ENCODE measurements at places on chromosomes 16 and 17.
A peak's percentile ranks its signal among the peaks of the same experiment; 100 is the strongest.

DNA sequence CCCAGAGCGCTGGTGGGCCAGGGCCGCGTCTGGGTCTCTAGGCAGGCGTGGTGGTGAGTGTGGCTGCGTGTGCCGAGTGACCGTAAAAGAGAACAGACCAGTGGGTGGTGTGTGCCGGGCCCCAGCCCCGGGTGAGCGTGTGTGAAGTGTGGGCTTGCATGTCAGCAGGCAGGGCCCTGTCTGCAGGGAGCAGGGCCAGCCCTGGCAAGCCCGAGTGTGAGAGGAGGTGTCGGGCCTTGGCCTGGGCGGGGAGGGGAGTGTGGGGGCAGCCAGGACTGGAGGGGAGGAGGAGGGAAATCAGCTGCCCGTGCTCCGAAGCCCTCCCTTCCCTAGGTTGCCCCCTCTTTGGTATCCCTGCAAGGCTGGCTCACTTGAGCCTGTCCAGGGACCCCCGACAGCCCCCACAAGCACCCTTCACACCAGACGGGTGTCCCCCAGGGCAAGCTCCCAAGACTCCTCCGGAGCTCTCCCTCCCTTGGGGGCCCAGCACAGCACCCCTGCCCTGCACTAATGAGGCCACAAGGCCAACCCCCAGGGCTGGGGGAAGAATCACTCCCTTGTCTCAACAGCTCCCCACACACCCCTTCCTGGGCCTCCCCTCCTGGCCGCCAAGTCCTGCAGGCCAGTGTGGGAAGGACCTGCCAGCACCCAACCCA lies 1.9 kb downstream of the USH1G start:
- DNase-seq, result no peak

- DNase-seq, result no peak
These were observed 23.4 kb downstream of the DCAF7 start for GRCh38 chr17:63573634-63574033.

GRCh38 chr16:85157813-85158742 lies 45.8 kb upstream of the CIBAR2 start:
- no peak for DNase-seq

DNA sequence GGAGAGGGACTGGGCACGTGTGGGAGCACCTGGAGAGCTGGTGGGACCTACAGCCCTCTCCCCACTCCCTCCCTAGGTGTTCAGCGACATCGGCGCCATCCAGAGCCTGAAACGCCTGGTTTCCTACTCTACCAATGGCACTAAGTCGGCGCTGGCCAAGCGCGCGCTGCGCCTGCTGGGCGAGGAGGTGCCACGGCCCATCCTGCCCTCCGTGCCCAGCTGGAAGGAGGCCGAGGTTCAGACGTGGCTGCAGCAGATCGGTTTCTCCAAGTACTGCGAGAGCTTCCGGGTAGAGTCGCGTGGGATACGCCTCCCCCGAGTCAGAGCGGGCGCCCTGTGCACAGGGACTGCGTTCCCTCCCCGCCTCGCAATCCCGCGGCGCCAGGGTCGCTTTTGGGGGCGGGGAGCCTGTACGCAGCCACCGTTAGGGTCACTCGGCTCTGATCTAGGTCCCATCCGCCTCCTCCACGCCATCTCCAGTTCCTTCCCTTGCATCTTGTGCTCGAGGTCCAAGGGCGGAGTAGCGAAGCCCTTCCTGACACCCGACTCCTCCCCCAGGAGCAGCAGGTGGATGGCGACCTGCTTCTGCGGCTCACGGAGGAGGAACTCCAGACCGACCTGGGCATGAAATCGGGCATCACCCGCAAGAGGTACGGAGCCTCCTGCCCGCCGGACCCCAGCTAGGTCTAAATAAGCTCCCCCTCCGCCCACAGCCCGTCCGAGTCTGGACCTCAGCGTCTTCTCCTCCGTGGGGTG lies 13.0 kb downstream of the SARM1 start:
- DNase-seq, result no peak

GRCh38 chr16:86906623-86907022 lies 328.3 kb downstream of the FOXL1 start:
- DNase-seq, result no peak

DNA sequence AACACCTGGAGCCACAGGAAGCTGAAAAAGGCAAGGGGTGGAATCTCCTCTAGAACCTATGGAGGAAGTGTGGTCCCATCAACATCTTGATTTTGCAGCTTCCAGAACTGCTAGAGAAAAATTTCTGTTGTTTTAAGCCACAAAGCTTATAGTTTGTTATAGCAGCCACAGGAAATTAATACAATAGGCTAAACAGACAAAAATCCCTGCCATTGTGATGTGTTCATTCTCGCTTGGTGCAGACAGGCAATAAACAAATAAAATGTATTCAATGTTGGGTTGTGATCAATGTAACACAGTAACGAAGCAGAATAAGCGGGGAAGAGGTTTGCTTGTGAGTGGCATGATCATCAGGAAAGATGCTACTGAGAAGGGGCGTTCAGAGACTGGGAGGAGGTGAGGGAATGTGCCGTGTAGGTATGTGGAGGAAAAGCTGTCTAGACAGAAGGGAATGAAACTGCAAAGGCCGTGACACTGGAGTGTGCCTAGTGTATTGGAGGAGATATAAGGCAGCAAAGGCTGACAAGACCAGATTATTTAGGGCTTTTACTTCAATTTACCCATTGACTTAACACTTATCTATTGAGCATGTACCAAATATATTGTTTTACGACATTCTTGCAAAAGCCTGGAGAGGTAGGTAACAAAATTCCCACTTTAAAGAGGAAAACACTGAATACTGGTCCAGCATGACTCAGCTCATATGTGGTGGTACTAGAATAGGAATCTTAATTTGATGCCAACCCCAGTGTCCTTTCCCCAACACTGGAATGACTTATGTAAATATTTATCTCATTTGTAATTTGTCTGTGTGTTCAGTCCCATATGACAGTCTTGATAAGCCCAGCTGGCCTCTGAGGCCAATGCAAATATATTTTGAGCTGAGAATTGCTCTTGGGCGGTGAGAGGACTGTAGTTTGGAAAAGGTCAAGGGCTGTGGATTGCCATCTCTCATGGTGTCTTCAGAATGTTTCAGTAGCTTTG lies 375.9 kb downstream of the CDH13 start:
- peak; percentile 39 for DNase-seq

GRCh38 chr16:69838489-69838888 lies 76.4 kb downstream of the WWP2 start:
- DNase-seq, result no peak

GRCh38 chr16:53022374-53022773 lies 30.3 kb downstream of the CHD9NB start:
- peak; percentile 56 for DNase-seq

GRCh38 chr16:67451061-67451703 lies 20.3 kb downstream of the HSD11B2 start:
- no peak for DNase-seq

- no peak for DNase-seq
These were observed 4.9 kb upstream of the LPCAT2 start for GRCh38 chr16:55503726-55504550.

GRCh38 chr16:70656712-70657263 lies 10.4 kb downstream of the IL34 start:
- no peak for DNase-seq

- DNase-seq, result no peak
These were observed 96.9 kb downstream of the KATNIP start for GRCh38 chr16:27646806-27647205.

- peak; percentile 28 for DNase-seq
These were observed 497 bp downstream of the BCL7C start for GRCh38 chr16:30893417-30893743.

DNA sequence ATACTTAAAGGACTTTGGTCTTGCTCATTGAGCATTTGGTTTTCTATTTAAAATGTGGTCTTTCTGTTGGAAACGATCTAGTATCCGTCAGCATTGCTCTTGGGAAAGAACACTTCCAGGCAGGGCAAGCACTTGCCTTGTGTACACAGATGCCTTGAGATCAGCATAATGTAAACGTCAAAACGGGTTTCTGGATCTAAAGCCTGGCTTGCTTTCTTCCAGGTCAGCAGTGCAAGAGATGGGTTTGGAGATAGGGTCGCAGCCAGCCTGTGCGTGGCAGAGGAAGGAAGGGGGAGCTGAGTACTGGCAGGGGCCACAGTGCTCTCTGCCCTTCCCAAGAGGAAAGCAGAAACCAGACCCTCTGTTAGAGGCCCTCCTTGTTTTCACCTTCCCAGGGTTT lies 175.5 kb downstream of the LGALS9B start:
- no peak for DNase-seq

- no peak for DNase-seq
These were observed 198.6 kb downstream of the AXIN2 start for GRCh38 chr17:65362826-65363225.

GRCh38 chr16:79165506-79165905 lies 435.0 kb downstream of the MAF start:
- no peak for DNase-seq

GRCh38 chr17:76543826-76544545 lies 4.1 kb downstream of the PRCD start:
- DNase-seq, result peak; percentile 53

DNA sequence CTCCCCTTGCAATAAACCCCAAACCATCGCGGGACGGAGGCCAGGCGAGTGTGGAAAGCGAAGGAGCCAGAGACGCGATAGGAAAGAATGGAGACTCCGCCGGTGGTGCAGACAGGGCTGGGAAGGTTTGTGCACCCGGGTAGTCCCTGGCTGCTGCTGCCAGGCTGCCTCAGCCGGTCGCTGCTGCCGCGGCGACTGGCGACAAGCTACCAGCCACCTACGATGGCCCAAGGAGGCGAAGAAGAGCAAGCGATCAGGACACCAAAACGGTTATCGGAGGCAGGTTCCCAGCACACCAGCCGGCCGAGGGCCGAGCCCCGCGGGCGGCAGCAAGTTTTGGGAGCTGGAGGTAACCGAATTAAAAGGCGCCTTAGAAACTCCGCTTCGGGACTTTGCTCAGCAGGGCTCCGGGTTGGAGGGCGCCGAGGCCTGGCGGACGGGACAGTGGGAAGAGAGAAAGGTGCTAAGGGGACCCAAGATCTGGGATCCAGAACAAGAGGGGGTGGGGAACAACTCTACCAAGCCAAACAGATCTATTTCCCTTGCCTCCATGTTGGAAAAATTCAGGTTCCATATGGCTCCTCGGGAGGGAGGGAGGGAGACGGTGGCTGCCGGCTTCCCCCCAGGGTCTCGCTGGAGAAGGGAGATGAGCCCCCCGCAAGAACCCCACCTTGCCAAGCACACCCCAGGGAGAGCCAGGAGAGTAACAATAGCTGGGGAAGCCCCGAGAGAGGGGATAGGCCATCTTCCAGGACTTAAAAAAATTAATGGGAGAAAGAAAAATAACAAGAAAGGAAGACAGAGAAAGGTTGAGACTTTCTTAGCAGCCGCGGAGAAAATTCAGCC lies 9.7 kb upstream of the HOXB2 start:
- DNase-seq, result no peak

DNA sequence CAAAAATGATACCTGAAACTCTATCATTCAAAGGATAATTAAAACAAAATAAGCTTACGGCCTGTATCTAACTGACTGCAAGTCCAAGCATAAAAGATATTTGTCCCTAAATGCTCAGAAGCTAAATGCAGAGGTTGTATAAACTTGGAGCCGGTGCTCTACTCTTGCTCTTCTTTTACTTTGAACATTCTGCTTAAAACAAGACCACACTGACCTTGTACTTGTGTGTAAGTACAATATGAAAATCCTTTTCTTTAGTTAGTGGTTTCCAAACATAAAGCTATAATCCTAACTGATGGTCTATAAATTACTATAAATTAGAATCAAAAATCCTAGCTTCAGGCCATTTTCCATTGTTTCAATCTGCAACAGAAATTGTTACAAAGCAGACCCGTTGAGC lies 74.6 kb downstream of the SPAG9 start:
- DNase-seq, result peak; percentile 30

DNA sequence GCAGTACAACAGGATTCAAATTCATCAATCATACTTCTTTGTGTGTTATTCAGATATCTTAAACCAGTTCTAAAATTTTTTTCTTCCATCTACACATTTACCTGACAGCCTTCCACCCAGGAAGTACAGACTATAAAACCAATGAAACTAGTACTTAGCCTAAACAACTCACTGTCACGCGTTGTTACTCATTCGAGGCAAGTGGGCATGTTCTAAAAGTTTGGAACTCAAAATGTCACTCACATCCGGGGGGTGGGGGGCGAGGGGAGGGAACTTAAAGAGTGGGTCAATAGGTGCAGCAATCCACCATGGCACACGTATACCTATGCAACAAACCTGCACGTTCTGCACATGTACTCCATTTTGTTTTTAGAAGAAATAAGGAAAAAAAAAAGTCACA lies 90.4 kb upstream of the PLEKHM1 start:
- no peak for DNase-seq

GRCh38 chr16:67311607-67312488 lies 14.7 kb downstream of the KCTD19 start:
- no peak for DNase-seq

- no peak for DNase-seq
These were observed 32.7 kb downstream of the BMERB1 start for GRCh38 chr16:15466886-15467781.

- no peak for DNase-seq
These were observed 11.6 kb upstream of the CSNK1D start for GRCh38 chr17:82285141-82285540.

DNA sequence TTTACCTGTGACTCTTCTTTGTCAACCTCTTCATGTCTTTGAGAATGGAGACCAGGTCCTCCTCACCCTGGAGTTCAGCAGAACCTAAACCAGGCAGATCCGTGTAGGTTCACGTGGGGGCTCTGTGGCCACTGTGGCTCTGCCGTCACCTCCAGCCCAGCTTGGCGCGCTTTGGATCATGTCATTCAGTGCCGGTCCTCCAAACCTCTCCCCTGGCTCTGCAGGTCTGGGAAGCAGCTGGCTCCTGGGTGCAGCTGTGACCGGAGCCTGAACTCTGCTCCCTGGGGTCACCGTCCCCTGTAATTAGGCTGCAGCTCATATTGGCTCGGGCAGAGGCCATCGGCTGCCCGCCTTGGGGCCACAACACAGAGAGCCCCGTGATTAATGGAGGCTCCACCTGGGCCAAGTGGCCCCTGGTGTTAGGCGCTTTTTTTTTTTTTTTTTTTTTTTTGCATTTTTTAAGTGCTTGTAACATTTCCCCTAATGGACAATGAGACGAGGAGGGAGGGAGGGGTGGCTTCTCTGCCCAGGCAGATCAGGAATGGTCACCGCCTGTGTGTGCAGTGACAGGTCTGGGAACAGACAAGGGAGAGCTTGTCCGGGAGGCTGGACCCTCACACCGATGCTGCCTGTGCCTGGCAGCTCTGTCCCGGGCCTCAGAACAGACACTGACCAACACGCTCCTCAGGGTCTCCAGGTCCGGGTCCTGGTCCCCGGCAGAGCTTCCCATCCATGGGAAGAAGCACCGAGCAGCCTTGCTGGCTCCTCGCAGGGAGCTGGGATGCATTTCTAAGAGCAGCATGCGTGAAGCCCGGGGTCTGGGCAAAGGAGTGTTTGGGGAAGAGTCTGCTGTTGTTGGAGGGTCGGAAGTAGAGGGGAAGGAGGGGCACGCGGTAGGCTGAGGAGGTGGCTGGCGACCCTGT lies 247.9 kb downstream of the SEC14L1 start:
- no peak for DNase-seq

- no peak for DNase-seq
These were observed 53.8 kb upstream of the SLC25A19 start for GRCh38 chr17:75342996-75343395.

GRCh38 chr16:58459344-58460218 lies 40.4 kb upstream of the NDRG4 start:
- DNase-seq, result no peak
